Aorta (tissue), 5 donors: ENCODE measurements at places on chromosomes 6 and 20.

DNA sequence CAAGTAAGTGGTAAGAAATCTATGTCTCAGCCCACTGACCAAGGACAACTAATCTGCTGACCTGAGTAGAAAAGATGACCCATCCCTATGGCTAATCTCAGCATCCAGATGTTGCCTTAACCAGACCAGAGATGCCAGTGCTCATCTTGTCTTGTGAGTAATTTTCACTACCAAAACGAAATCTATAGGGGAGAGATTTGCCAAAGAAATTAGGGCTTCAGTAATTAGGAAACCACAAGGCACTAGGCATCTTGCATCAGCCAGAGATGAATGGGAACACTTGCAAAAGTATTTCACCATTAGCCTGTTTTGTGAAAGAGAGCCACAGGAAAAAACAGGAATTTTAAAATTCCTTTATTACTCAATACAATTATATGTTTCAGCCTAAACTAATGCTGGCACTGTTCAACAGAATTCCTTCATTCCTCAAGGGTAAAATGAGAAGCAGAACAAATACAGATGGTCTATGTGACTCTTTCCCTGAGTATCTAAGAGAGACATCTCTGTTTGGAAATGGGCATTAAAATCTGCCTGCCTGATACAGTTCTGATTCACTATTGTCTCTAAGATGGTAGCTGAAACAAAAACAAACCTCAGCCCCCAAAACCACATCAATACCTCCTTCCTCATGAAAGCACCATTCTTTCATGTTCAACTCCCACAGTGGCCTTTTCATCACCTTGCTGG, 87.8 kb downstream of the GMDS start:
- no peak for DNase-seq

GRCh38 chr20:58229198-58229798, 845 bp upstream of the ANKRD60 start:
- DNase-seq, result no peak

GRCh38 chr20:19824861-19825260, 66.8 kb downstream of the RIN2 start:
- no peak for DNase-seq

DNA sequence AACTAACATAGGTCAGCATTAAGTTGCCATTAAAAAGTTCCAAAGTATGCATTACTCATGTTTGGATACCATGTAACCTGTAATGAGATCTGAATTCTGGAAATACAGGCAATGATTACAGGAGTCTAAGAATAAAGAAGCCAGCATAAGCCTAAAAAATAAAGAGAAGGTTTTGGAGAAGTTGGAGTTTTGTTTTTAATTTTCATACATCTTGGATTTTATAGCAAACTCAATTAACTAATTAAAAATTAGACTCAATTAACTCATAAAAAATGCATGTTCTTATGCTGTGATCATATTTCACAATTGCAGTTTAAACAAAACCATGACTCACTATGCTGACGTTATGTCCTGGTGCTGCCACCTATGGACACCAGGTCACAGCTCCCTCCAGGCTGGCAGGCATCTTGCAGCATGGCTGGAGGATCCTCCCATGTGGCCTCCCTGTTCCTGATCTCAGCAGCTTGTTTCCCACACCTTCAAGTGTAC, 648.8 kb upstream of the AGPAT4 start:
- no peak for DNase-seq

GRCh38 chr6:9704989-9705388, 709.9 kb downstream of the TFAP2A start:
- no peak for DNase-seq

GRCh38 chr6:52305948-52306767, 21.6 kb upstream of the MCM3 start:
- DNase-seq, result no peak

GRCh38 chr6:72250664-72251063, 364.3 kb downstream of the RIMS1 start:
- no peak for DNase-seq

GRCh38 chr6:152858141-152858540, 107.5 kb downstream of the VIP start:
- DNase-seq, result no peak

DNA sequence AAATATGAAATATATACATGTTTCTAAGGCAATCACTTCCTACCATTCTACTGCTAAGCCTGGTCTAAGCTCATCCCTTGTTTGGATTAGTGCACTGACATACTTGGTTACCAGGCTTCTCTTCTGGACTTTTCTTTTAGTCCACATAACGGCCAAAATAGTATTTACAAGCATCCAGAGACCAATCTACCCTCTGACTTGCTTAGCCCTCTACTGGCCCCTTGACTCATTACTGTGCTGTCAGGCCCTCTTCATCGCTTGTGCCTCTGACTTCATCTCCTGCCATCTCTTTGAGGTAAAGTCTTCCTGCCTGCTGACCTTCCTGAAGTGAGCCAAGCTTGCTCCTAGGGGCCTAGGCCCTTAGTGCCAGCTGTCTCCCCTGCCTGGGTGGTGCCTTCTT, 35.1 kb downstream of the TULP4 start:
- DNase-seq, result no peak

- DNase-seq, result peak; percentile 64
Observed at GRCh38 chr20:43949741-43950618, 35.3 kb downstream of the TOX2 start.

DNA sequence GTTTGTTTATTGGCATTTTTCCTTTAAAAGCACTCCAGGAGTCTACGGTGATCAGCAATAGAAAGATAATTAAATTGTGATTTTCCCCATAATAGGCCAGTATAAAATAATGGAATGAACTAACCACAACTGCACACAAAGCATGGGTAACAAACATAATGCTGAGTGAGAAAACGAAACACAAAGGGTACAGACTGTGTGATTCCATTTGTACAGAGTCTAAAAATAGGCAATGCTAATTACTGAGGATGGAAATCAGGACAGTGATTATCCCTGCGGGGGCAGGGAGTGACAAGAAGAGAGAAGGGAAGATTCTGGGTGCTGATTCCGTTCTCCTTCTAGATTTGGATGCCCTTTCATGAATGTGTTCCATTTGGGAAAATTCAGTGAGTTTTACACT, 478.1 kb downstream of the PREX1 start:
- no peak for DNase-seq

- DNase-seq, result peak; percentile 33
Observed at GRCh38 chr20:50315586-50316551, 125.2 kb downstream of the CEBPB start.

GRCh38 chr6:104573350-104573749, 286.4 kb downstream of the HACE1 start:
- DNase-seq, result no peak

GRCh38 chr20:34506480-34506879, 9.7 kb upstream of the DYNLRB1 start:
- no peak for DNase-seq

DNA sequence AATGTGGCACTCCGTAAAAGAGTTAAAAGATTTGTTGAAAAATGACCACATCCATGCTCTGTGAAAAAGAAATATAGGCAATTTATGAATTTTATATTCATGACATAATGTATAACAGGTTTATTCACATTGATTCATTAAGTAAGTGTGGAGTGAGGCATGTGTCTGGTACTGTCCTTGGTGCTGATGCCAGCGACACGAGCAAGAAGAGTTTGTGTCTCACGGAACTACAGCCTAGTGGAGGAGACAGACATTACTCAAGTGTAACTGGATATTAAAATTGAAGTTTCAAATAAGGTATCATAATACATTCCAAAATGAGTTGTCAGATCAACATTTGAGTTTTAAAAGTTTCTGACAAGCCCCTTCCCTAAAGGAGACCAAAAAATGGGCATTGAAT, 158.2 kb upstream of the PRND start:
- DNase-seq, result peak; percentile 43

DNA sequence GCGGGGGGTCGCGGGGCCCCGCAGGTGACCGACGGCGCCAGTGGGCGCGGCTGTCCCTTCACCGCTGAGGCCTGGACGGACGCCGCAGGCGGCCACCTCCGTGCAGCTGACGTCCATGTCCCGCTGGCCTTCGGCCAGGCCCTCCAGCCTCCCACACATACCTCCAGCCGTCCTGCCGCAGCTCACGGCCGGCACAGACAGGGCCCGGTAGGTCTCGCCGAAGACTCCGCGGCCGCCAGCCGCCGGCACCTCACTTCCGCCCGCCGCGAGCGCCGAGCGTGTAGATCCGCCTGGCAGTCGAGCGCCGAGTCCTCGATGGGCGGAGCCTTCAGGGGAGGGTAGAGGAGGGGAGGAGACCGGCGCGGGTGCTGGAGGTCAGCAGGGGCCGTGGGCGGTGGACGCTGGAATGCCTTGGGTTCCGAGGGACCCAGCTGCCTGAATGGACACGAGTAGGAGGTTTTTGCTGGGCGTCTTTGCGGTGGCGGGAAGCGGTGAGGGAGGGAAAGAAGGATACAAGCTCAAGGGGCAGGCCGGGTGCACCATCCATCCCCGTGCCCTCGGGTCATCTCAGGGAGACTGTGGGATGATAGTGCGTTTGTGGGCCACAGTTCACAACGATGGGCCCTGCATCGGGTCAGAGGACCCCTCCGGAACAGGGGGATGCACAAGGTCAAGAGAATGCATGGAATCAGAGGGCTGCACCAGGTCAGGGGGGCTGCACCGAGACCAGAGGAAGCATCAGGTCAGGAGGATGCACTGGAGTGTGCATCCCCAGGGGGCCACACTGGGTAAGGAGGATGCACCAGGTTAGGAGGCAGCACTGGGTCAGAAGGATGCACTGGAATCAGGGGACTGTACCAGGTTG, at the start of gene EXOC2:
Gene EXOC2 (minus strand): TSS at position 282 of the 865 bp plus-strand sequence. CDS start 55,321 bp downstream, outside the sequence.
- DNase-seq, result peak; percentile 92

GRCh38 chr20:37575884-37576283, 48.2 kb upstream of the BLCAP start:
- DNase-seq, result no peak

GRCh38 chr6:110646951-110647910, 168.0 kb downstream of the CDK19 start:
- no peak for DNase-seq

DNA sequence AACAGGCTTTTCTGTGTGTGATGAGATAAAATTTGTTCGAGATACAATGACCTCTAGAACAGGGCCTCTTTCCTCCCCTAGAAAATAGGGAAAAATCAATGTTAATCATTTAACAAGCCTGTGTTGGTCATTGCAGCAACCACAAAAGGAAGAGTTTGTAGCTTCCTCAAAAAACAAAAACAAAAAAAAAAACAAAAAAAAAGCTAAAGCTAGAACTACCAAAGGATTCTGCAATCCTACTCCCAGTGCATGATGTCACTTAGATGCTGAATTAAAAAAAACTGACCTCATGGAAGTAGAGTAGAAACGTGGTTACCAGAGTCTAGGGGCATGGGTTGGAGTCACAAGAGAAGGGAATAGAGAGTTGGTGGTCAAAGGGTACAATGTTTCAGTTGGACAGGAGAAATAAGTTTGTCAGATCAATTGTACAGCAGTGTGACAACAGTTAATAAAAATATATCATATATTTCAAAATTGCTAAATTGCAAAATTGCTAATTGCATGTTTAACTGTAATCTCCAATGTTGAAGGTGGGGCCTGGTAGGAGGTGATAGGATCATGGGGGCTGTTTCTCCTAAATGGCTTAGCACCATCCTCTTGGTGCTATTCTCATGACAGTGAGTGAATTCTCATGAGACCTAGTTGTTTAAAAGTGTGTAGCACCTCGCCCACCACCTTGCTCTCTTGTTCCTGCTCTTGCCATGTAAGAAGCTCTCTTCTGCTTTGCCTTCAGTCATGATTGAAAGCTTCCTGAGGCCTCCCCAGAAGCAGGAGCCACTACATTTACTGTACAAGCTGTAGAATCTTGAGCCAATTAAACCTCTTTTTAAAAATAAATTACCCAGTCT, 163.4 kb upstream of the SIM1 start:
- no peak for DNase-seq

- DNase-seq, result peak; percentile 84
Observed at GRCh38 chr20:31698803-31699718, 23.6 kb downstream of the BCL2L1 start.

- no peak for DNase-seq
Observed at GRCh38 chr20:8427419-8428040, 295.5 kb downstream of the PLCB1 start.

DNA sequence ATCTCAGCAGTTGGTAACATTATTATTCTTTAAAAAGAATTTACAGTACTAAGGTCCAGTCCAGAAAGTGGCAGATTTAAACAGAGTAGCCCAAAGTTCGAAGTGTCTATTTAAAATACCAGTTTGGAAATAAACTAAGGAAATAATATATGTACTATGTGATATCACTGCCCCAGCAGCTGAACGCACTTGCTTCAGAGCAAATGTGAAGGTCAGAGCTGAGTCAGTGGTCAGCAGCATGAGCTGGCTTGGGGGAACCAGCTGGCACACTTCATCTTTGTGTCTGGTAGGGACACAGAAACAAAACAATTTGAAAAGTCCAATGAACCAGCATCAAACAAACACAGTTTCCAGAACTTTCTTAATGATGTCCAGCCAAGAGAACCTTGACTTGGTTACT, 15.4 kb downstream of the TMEM14B start:
- DNase-seq, result no peak

DNA sequence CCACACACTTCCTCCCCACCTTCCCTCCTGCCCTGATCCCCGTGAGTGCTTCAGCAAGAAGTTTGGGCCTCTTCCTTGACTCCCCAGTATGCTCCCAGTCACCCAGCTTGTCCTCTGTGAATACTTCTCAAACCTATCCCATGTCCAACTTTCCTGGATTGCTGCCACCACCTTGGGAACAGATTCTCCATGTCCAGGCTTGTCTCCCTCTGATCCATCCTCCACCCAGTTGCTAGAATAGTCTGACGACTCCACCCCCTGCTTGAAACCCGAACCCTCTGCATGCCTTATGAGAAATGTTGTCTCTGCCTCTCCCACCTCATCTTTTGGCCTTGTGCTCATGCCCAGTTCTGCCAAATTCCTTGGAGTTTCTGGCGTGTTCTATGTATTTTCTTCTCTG, 108.0 kb downstream of the PPP1R14C start:
- no peak for DNase-seq

- no peak for DNase-seq
Observed at GRCh38 chr20:46701057-46701456, 8.4 kb upstream of the SLC2A10 start.

GRCh38 chr6:106249658-106250057, 75.9 kb downstream of the ATG5 start:
- no peak for DNase-seq

DNA sequence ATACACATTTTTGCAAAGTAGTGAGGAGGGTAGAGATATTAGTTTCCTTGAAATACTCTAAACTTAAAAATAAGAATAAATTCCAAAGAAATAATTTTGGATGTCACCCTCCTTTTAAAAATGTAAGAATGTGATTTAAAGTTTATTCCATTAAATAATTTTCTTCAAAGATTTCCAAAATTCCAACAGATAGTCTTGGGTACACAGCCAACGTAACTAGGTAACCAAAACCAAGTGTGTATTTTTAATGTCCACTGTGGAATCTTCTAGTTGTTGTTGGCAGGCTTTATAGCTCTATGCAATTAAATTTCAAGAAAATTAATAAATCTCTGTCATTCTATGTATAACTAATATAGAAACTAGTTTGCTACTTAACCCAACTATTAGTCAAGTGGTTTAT, 101.3 kb downstream of the COL21A1 start:
- DNase-seq, result no peak

DNA sequence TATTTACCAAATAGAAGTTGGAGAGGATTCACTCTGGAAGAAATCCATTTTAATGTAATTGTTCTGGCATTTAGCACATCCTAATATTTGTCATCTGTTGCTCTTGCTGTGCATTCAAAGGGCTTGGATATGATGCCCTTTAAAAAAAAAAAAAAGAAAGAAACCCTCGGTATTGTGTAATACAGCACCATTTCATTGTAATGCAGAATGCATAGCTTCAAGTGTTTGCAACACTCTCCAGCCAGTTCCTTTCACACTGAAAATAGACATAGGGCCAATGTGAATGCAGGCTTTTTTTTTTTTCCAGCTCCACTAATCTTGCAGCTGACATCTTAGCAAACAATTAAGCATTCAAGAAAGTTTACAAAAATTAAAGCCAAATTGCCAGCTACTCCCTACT, 197.4 kb upstream of the POU3F2 start:
- no peak for DNase-seq
